Thoracic aorta endothelial cell (primary cell): ENCODE measurements at places on chromosomes 11 and 22. TPM values are rescaled to one million over a fixed set of nuclear protein-coding genes. Genes with fewer than 3 reads are reported as not detected.

FAM180B gene
- total RNA-seq: not detected in 2 replicates

OR52H1 gene
- total RNA-seq: 0.22 TPM in 1 of 2 replicates, not detected in the other

CDC42EP1 gene
- 39.8 and 43.1 TPM in 2 replicates for total RNA-seq

GSTT2 gene
- total RNA-seq: 1.3 TPM in 1 of 2 replicates, not detected in the other

PHF21B gene
- not detected in 2 replicates for total RNA-seq

AIFM3 gene
- not detected in 2 replicates for total RNA-seq

FOLH1 gene
- 0.40 and 4.2 TPM in 2 replicates for total RNA-seq

DUSP8 gene
- total RNA-seq: 0.40 and 1.3 TPM in 2 replicates

GGTLC2 gene
- total RNA-seq: not detected in 2 replicates

BCO2 gene
- total RNA-seq: 1.2 and 2.8 TPM in 2 replicates

CST6 gene
- 0.22 and 0.53 TPM in 2 replicates for total RNA-seq

SESN3 gene
- 7.6 and 11.6 TPM in 2 replicates for total RNA-seq

UEVLD gene
- 33.0 and 34.2 TPM in 2 replicates for total RNA-seq

WNT7B gene
- total RNA-seq: not detected in 2 replicates

TP53I11 gene
- 36.0 and 39.1 TPM in 2 replicates for total RNA-seq

BTBD18 gene
- total RNA-seq: not detected in 2 replicates

TECTA gene
- total RNA-seq: 0.40 and 0.50 TPM in 2 replicates

FXYD6 gene
- total RNA-seq: 0.53 and 2.6 TPM in 2 replicates
